Epithelial cell of alveolus of lung (primary cell): ENCODE measurements at places on chromosomes 16 and 17. TPM values are rescaled to one million over a fixed set of nuclear protein-coding genes. Genes with fewer than 3 reads are reported as not detected.

KRT222 gene
- under 0.01 TPM in 1 of 2 replicates, not detected in the other for total RNA-seq

KRT20 gene
- total RNA-seq, result not detected in 2 replicates

ARHGDIG gene
- total RNA-seq, result 0.39 and 0.72 TPM in 2 replicates

G6PC1 gene
- total RNA-seq, result not detected in 2 replicates

RHOT1 gene
- 24.6 and 29.0 TPM in 2 replicates for total RNA-seq

CIBAR2 gene
- not detected in 2 replicates for total RNA-seq

ZNF213 gene
- 7.2 and 12.7 TPM in 2 replicates for total RNA-seq

MPV17L gene
- total RNA-seq, result 0.26 TPM in 1 of 2 replicates, not detected in the other

FBXL19 gene
- 21.2 and 26.6 TPM in 2 replicates for total RNA-seq

ACSM2A gene
- total RNA-seq, result not detected in 2 replicates

ATP2A3 gene
- total RNA-seq, result 5.0 and 24.2 TPM in 2 replicates

TXNDC11 gene
- 34.9 and 43.2 TPM in 2 replicates for total RNA-seq

KRT33B gene
- total RNA-seq, result not detected in 2 replicates

HIGD1B gene
- total RNA-seq, result not detected in 2 replicates

HOXB7 gene
- 13.2 and 14.9 TPM in 2 replicates for total RNA-seq

PDXDC1 gene
- total RNA-seq, result 36.3 and 39.4 TPM in 2 replicates

GINS3 gene
- 4.4 and 7.4 TPM in 2 replicates for total RNA-seq

SLC52A1 gene
- total RNA-seq, result not detected in 2 replicates

CD300H gene
- not detected in 2 replicates for total RNA-seq

KRTAP16-1 gene
- total RNA-seq, result not detected in 2 replicates

ST6GALNAC2 gene
- 0.72 and 2.5 TPM in 2 replicates for total RNA-seq

KCNH6 gene
- not detected in 2 replicates for total RNA-seq

NOG gene
- 0.08 and 3.9 TPM in 2 replicates for total RNA-seq

COQ7 gene
- 5.9 and 16.8 TPM in 2 replicates for total RNA-seq

FAM83G gene
- total RNA-seq, result 9.9 and 16.2 TPM in 2 replicates

FZD2 gene
- total RNA-seq, result 19.4 and 32.3 TPM in 2 replicates

CENPN gene
- 6.4 and 27.4 TPM in 2 replicates for total RNA-seq

ABCC11 gene
- not detected in 2 replicates for total RNA-seq

TMEM238L gene
- not detected in 2 replicates for total RNA-seq

CCDC200 gene
- total RNA-seq, result not detected in 2 replicates

DERL2 gene
- total RNA-seq, result 39.7 and 43.6 TPM in 2 replicates

PLLP gene
- 0.91 TPM in 1 of 2 replicates, not detected in the other for total RNA-seq
